GM12892 (cell line): ENCODE measurements at places on chromosomes 12 and 14.

GRCh38 chr14:23483236-23483854 is 13.8 kb downstream of the NGDN start:
- DNase-seq = peak; percentile 18

- DNase-seq = no peak
These were observed 72.7 kb upstream of the MANSC4 start for GRCh38 chr12:27852742-27853141.

DNA sequence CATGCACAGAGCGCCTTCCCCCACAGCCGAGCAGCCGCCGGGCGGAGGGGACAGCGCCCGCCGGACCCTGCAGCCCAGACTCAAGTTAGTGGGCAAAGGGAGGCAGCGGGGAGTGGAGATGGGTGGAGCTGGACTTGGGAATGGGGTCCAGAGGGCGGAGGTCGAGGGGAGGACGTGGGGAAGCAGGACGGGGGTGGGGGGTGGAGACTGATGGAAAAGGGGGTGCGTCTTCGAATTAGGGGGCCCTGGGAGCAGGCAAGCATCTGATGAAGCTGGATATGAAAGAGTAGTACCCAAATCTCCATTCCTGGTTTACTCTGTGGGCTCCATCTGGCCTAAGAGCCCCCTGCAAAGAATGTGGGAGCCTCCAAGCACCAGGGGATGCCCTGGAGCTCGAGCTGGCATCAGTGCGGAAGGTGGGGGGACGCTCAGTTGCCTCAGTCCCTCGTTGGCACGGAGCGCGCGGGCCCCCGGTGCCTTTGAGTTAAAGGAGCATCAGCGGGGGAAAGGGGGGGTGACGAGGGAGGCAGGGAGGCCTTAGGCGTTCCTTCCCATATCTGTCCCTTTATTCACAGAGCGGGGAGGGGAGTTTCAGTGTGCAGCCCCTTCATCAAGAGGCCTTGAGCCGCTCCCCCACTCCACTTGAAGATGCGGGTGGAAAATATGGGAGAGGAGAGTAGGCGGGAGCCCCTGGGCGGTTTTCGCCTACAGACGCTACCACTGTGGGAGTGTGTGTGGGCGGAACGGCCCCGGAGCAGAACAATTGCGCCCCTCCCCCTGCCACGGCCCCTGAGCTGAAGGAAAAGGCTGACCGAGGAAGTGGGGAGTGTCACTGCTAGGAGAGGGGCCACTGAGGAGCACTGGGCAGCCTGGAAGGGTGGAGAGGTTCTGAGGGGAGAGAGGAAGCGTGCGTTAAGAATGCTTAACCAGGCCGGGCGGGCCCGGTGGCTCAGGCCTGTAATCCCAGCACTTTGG is 644 bp downstream of the NAB2 start:
- DNase-seq = no peak

GRCh38 chr12:106392759-106393158 is 35.2 kb downstream of the POLR3B start:
- no peak for DNase-seq

- no peak for DNase-seq
These were observed 43.0 kb downstream of the LMO3 start for GRCh38 chr12:16562921-16563320.

DNA sequence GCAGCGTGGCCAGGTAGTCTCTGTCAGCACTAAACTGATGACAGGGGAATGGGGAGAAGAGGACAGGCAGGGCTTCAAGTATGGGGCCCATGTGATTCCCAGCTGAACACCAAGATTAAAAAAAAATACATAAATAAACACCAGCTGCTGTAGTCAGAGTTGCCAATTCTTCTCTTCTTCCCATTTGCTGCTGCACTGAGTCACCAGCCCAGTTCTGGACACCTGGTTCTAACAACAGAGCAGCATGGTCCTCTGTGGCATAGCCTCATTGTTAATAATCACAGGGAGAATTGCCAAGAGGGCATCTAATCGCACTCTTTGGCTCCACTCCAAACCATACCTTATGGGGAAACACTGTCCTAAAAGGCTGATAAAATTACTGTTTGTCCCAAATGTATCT is 15.1 kb downstream of the PPM1H start:
- no peak for DNase-seq

- DNase-seq = no peak
These were observed 18.4 kb downstream of the ZNF664 start for GRCh38 chr12:123991372-123991951.

GRCh38 chr14:80364274-80364673 is 153.0 kb upstream of the DIO2 start:
- DNase-seq = no peak

GRCh38 chr12:93519859-93520258 is 52.5 kb downstream of the MRPL42 start:
- DNase-seq = no peak

DNA sequence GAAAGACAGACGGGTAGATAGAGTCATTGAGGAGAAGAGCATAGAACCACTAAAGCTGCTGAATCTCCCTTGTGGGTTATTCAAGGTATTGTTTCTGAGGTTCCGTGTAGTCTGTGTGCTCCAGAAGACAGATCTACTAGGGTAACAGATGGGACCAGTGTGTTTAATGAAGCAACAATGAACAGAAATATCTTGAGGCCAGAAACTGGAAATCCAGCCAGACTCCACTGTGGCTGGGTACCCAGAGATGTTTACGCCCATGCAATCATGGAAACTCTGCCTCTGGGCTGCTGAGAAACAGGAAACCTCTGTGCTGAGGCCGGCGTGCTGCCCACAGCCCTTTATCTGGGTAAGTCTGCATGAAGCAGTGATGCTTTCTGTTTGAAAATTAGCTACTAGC is 8.3 kb downstream of the PROX2 start:
- DNase-seq = no peak

GRCh38 chr14:45757655-45758054 is 504.7 kb upstream of the MIS18BP1 start:
- DNase-seq = no peak

- no peak for DNase-seq
These were observed 223.1 kb upstream of the CAND1 start for GRCh38 chr12:67046062-67046461.

DNA sequence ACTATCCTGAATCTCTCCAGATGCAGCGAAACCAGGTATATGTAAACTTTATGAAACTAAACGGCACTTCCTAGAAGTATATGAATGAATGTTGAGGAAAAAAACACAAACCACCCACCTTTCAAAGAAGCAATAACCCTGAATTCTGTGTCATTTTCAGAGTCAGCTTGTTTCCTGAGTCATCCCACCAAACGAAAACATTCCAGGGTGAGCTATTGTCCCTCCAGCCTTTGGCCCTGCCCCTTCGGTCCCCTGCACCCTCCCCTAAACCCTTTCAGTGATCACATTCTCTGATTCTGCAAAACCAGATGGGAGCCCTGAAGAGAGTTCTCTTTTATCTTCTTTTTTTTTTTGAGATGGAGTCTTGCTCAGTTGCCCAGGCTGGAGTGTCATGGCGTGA is 202.6 kb upstream of the ALG10B start:
- no peak for DNase-seq

- DNase-seq = no peak
These were observed 56.8 kb downstream of the CDK17 start for GRCh38 chr12:96343347-96343954.

GRCh38 chr14:24281636-24282035 is 10.2 kb upstream of the RABGGTA start:
- no peak for DNase-seq

GRCh38 chr12:115984616-115985015 is 292.9 kb downstream of the MED13L start:
- no peak for DNase-seq

GRCh38 chr14:68113343-68113930 is 293.9 kb downstream of the RAD51B start:
- DNase-seq = no peak

- DNase-seq = no peak
These were observed 119.5 kb downstream of the TTC7B start for GRCh38 chr14:90696720-90697119.

DNA sequence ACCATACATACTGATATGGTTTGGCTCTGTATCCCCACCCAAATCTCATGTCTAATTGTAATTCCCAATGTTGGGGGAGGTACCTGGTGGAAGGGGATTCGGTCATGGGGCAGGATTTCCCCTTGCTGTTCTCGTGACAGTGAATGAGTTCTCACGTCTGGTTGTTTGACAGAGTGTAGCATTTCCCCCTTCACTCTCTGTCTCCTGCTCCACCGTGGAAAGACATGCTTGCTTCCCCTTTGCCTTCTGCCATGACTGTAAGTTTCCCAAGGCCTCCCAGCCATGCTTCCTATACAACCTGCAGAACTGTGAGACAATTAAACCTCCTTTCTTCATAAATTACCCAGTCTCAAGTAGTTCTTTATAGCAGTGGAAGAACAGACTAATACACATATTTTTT is 28.8 kb upstream of the DTX1 start:
- no peak for DNase-seq

DNA sequence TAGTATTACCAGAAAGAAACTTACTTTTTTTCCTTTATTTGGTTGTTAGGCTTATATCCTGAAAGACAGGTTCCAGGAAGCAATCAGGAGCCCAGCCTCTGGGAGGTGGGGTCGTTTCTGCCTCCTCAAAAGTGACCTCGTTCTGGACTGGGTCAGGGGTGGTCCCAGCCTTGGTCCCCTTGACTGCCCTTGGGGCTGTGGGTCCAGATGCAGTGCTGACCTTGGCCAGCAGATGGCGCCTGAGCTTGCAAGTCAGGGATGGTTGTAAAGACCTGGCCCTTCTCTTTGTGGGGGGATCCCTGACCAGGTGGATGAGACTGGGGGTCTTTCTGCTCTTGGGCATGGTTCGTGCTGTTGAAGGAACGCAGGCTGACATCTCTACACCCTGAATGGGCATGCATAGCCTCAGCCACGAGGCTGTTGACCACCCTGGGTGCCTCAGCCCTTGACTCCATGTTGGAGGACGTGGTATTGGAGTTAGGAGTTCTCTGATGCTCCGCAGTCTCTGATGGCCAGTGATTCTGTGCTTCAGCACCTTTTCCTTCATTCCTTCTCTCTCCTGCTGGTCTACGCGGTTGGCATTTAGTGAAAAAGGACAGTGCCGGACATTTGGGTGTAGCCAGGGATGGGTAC is 62.4 kb downstream of the ADCK1 start:
- peak; percentile 80 for DNase-seq

DNA sequence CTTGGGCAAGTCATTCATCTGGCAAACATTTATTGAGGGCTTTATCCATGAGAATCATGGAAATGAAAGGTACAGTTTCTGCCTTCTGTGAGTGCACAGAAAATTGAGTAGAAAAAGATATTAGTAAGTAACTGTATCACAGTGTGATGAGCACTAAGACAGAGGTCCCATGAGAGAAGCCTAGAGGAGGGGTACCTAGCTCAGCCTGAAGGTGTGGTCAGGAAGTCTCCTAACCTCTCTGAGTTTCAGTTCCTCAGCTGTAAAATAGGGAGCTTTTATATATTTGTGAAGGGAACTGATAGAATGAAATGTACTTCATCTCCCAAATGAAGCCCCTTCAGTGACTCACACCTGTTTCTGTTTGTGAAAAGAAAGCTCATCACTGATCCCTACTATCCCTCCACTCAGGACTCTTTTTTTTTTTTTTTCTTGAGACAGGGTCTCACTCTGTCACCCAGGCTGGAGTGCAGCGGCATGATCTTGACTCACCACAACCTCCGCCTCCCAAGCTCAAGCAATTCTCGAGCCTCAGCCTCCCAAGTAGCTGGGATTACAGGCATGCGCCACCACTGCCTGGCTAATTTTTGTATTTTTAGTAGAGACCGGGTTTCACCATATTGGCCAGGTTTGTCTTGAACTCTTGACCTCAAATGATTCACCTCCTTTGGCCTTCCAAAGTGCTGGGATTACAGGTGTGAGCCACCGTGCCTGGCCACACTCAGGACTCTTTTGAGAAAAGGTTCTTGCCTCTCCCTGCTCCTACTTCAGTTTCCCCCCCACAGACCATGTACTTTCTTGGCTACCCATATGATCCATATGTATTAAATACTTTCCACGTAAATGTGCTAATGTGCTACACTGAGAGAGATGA is 93.7 kb upstream of the FUT8 start:
- no peak for DNase-seq

- DNase-seq = no peak
These were observed 75.2 kb downstream of the TNFAIP2 start for GRCh38 chr14:103198131-103199105.

- DNase-seq = no peak
These were observed 31.8 kb upstream of the G2E3 start for GRCh38 chr14:30527196-30527595.

- DNase-seq = no peak
These were observed 341.2 kb downstream of the NPAS3 start for GRCh38 chr14:33279865-33280264.

- no peak for DNase-seq
These were observed 42.5 kb downstream of the PRORP start for GRCh38 chr14:35164849-35165248.

- DNase-seq = no peak
These were observed 10.7 kb downstream of the LLPH start for GRCh38 chr12:66119870-66120241.

GRCh38 chr12:52216100-52216499 is 16.9 kb upstream of the KRT7 start:
- no peak for DNase-seq

DNA sequence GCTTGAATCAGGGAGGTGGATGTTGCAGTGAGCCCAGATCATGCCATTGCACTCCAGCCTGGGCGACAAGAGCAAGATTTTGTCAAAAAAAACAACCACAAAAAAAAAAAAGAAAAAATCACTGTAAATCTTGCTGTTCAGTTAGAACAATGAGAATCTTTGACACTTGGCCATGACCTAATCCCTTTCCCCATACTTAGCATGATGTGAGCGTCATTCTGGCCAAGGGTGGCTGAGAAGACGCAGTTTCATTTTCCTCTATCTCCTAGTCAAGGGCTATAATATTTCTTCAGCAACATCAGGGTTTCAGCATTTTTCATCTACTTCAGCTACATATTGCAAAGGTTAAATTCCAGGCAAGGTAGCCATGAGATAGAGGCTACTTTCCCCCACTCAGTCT is 599.4 kb upstream of the MDGA2 start:
- no peak for DNase-seq

GRCh38 chr12:101863981-101864380 is 13.4 kb upstream of the DRAM1 start:
- no peak for DNase-seq

DNA sequence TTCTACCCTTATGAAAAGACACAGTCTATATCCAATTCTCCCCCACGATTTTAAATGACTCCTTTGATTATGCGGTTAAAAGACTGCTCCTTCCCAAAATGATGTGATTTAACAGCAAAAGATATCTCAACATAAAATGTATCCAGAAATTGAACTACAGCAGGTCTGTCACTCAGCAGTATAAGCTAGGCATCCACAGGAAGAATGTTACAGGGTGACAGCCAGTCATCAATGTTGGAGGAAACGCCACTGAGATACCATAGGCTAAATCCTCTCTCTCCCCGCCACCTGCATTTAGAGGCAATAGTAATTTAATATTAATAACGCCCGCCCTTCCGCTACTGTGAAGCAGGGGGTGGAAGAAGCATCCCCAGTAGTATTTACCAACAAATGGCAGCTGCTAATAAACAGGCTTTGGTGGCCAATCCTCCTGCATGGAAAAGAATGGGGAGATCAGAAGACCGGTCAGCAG is 613 bp downstream of the RECQL start:
- no peak for DNase-seq

- DNase-seq = no peak
These were observed 34.9 kb downstream of the CCDC177 start for GRCh38 chr14:69539631-69540410.

GRCh38 chr12:106147956-106148355 is 9.2 kb upstream of the NUAK1 start:
- no peak for DNase-seq

- no peak for DNase-seq
These were observed 39.0 kb downstream of the DCAF4 start for GRCh38 chr14:72965249-72965648.
